ENCODE measurements at places on chromosomes 4 and X. TPM values are rescaled to one million over a fixed set of nuclear protein-coding genes. Genes with fewer than 3 reads are reported as not detected.
A peak's percentile ranks its signal among the peaks of the same experiment; 100 is the strongest.

GRCh38 chrX:12239356-12240082 lies 101.2 kb downstream of the FRMPD4 start:
- H3K36me3 ChIP-seq: no peaks in the 10 kb centered on the region
- H3K27me3 ChIP-seq: no peaks in the 10 kb centered on the region
- no peak overlapping the region for H3K4me3 ChIP-seq
- no peak for DNase-seq
- no peak overlapping the region for H3K27ac ChIP-seq

GRCh38 chr4:70712604-70713452 lies 8.9 kb upstream of the RUFY3 start:
- DNase-seq: no peak
- H3K4me3 ChIP-seq: no peak overlapping the region
- no peaks in the 10 kb centered on the region for H3K27me3 ChIP-seq
- H3K4me1 ChIP-seq: peaks cover 6% of the 10 kb centered on the region
- peak overlapping the region; percentile 78 for H3K27ac ChIP-seq
- H3K36me3 ChIP-seq: no peaks in the 10 kb centered on the region

Gene NIPAL1
- 32.6 TPM for total RNA-seq

DNA sequence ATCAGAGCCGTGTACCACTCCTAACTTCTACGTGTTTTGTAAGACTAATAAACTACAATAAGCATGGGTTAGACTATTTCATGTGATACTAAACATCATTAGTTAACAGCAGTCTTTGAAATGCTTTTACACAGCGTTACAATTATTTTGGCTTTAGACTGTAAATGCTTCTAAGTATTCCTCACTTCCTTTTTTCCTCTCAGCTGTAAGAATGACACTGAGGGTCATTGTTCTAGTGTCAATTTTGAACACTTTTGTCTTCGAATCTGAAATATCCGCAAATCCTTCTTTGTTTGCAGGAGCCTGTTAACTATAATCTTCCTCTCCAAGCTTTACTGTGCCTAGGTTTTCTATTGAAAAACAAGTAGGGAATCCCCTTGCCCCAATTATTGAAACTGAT lies 1.5 kb downstream of the ABCE1 start:
- peak overlapping the region; percentile 67 for H3K4me3 ChIP-seq
- no peak for DNase-seq
- no peaks in the 10 kb centered on the region for H3K27me3 ChIP-seq
- peaks cover 18% of the 10 kb centered on the region for H3K36me3 ChIP-seq
- H3K4me1 ChIP-seq: peaks cover 25% of the 10 kb centered on the region

DNA sequence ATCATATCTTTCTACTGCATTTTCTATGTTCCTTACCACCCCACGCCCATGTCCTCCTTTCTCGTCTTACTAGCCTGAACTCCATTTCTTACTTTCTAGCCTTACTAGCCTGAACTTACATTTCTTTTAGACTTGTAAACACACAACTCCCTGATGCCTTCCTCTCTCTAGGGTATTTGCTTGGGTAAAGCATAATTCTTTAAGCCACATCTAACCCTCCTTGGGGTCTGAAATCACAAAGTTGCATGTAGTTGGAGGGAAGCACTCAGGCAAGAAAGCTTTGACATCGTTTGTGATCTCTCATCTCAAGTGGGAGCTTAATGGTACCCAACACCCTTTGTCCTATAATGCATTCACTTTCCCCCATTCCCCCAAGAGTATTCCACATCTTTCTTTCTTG lies 124.4 kb downstream of the SPOCK3 start:
- no peak overlapping the region for H3K4me3 ChIP-seq
- no peaks in the 10 kb centered on the region for H3K27me3 ChIP-seq
- no peaks in the 10 kb centered on the region for H3K4me1 ChIP-seq
- DNase-seq: no peak
- no peaks in the 10 kb centered on the region for H3K36me3 ChIP-seq
- no peak overlapping the region for H3K27ac ChIP-seq

DNA sequence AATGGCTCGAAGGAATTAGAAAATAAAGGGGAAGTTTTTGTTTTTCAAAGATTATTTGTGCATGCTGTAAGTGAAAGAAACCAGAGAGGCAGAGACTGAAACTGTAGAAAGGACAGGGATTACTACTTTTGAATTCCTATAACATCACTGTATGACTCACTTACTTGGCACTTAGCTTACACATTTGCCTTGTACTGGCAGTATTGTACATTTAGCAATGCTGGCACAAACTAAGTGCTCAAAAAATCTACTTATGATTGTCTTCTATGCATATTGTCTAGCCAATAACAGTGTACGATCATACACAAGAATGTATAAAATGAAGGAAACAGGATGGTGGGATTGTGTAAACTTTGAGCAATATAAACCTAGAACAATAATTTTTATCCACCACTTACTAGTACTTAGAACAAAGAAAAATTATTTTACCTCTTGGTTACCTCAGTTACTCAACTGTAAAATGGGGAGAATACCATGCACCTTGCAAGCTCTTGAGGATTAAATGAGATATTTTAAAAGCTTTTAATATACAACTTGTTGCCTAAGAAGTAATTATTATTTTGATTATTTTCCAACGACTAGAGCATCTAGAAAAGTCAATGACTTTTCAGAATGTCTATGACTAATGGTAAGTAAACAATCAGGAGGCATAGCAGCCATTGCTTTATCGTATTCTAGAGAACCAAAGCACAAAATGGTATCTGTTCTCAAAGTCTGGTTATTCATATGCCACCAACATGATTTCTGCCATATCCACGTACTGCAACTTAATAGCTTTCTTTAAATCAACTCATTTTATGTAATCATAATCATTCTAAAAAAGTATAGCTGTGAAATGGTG lies 4.7 kb downstream of the FAM120C start:
- H3K4me3 ChIP-seq: no peak overlapping the region
- no peak for DNase-seq
- H3K27ac ChIP-seq: peak overlapping the region; percentile 30
- no peaks in the 10 kb centered on the region for H3K27me3 ChIP-seq
- H3K36me3 ChIP-seq: no peaks in the 10 kb centered on the region
- H3K4me1 ChIP-seq: peaks cover 15% of the 10 kb centered on the region

DNA sequence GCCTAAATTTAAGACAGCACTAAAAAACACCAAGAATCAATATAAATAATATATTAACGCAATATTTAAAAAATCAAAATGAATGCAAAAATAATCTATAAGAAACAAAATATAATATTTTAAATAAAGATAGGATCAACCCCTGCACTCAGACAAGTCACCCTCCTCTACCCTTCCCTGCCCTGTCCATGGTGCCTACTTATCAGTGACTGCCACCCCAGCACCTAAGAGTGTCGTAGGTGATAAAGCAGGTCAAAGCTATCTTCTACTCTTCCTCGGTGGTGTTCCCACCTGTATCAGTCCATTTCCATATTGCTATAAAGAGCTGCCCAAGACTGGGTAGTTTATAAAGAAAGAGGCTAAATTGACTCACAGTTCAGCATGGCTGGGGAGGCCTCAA lies 251.9 kb downstream of the STIM2 start:
- no peak overlapping the region for H3K27ac ChIP-seq
- H3K4me3 ChIP-seq: no peak overlapping the region
- no peaks in the 10 kb centered on the region for H3K36me3 ChIP-seq
- H3K27me3 ChIP-seq: no peaks in the 10 kb centered on the region

GRCh38 chrX:15567886-15568616 lies 32.7 kb downstream of the ACE2 start:
- no peaks in the 10 kb centered on the region for H3K27me3 ChIP-seq
- no peak for DNase-seq
- no peaks in the 10 kb centered on the region for H3K36me3 ChIP-seq
- H3K4me3 ChIP-seq: no peak overlapping the region

GRCh38 chrX:72026341-72027023 lies 105.2 kb downstream of the RTL5 start:
- DNase-seq: no peak
- no peaks in the 10 kb centered on the region for H3K27me3 ChIP-seq
- peaks cover 7% of the 10 kb centered on the region for H3K4me1 ChIP-seq

DNA sequence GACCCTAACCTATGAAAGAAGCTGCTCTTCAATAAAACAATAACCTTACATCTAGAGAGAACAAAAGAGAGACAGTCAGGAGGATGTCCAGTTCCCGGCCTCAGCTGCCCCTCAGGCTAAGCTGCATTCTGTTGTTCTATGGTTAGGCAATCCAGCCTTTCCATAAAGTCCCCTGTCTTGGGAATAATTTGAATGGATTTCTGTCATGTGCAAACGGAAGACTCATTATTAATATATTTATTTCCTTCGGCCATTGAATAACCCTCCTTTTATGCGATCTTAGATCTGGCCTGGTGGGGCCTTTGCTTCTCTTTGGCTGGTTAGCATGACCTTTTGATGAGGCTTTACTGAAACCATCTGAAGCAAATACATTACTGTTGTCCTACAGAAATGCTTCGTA lies 80.1 kb downstream of the ANKRD50 start:
- no peak for DNase-seq
- no peak overlapping the region for H3K4me3 ChIP-seq
- no peaks in the 10 kb centered on the region for H3K27me3 ChIP-seq
- no peaks in the 10 kb centered on the region for H3K4me1 ChIP-seq

Gene SORCS2
- 2.5 TPM for total RNA-seq

Gene MAGEA2
- not detected for total RNA-seq

Gene RHOXF2B
- not detected for total RNA-seq

Gene NSUN7
- 2.1 TPM for total RNA-seq

Gene ATP1B4
- not detected for total RNA-seq

Gene EDA2R
- total RNA-seq: 0.40 TPM

GRCh38 chr4:77127215-77127614 lies 29.8 kb upstream of the CCNG2 start:
- no peaks in the 10 kb centered on the region for H3K36me3 ChIP-seq
- peak overlapping the region; percentile 39 for H3K27ac ChIP-seq

GRCh38 chr4:42460043-42460442 lies 62.8 kb downstream of the SHISA3 start:
- H3K27me3 ChIP-seq: no peaks in the 10 kb centered on the region
- no peak for DNase-seq
- H3K4me3 ChIP-seq: no peak overlapping the region
- H3K36me3 ChIP-seq: peaks cover 25% of the 10 kb centered on the region
- no peaks in the 10 kb centered on the region for H3K4me1 ChIP-seq
- H3K27ac ChIP-seq: no peak overlapping the region

Measured in esophagus squamous epithelium (tissue), 5 donors.